AG09319 (cell line): ENCODE measurements at places on chromosomes 11 and 22.

GRCh38 chr11:1879941-1880720, 11.6 kb downstream of the PRR33 start:
- no peak for DNase-seq

DNA sequence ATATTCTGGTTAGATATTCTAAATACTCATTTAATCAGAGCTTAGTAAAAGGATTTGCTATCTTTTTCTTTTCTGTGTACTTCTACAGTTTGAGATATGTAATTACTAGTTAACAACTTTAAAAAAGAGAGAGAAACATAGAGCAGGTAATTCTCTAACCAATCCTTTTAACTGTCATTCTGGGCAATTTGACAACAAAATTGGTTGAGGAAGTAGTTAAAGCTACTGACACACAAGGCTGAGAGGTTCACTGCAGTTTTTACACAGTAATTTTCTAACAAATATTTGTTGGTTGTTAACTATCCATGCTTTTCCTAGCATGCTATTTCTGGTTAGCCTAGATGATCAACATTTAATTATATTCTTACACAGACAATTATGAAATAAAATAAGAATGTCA, 3.6 kb downstream of the SOX6 start:
- DNase-seq, result no peak

DNA sequence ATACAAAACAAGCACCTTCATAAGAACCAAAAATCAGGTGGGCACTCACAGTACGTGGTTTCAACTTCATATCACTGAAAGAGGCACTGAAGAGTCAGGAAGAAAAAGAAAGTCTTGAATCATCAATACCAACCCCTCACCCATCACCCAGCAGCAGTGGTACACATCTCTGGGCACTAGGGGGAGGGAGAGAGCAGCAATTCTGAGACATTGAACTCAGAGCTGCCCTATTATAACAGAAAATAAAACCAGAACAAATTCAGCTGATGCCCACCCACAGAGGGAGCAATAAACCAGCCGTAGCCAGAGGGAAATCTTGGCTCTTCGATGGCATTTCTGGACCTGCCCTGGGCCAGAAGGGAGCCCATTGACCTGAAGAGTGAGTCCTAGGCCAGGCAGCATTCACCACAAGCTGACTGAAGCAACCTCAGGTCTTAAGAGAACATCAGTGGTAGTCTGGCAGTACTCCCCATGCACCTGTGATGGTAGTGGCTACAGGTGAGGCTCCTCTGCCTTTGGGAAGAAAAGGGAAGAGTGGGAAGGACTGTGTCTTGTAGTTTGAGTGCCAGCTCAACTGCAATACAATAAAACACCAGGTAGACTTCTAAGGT, 42.2 kb upstream of the FAM181B start:
- peak; percentile 10 for DNase-seq

DNA sequence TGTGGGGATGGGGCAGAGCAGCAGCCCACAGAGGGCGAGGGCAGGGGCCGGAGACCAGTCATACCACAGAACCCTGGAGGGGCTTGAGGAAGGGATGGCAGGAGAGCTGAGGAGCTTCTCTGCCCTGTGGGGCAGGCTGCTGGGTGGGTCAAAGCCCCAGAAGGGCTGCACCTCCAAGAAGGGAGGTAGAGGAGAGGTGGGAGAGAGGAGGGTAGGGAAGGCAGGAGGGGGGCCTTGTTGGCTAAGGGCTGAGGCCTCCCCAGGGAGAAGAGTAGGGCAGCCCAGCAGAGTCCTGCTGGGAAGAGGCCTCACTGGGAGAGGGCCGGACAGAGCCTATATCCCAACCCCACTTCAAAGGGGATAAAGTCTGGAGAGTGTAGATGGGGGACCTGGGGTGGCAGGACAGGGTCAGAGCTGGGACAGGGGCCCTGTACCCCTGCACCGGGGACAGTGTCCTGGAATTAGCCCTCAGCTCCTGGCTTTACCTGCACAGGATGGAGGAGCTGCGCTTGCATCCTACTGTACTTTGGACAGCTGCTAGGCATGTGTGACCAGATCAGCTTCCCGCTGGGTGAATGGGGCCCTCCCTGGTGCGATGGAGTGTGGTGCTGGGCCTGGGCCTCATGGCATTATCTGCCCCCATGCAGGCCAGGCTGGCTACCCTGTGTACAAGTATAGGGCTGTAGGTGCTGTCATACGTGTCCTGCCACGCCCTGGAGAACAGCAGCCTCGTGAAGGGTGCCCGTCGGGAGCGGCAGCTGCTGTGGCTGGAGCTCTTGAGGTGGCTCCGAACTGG, 7.3 kb downstream of the DGCR6L start:
- DNase-seq, result no peak

GRCh38 chr22:45534339-45535192, 31.9 kb downstream of the FBLN1 start:
- no peak for DNase-seq

GRCh38 chr11:65557280-65558001, 718 bp downstream of the LTBP3 start:
- no peak for DNase-seq

DNA sequence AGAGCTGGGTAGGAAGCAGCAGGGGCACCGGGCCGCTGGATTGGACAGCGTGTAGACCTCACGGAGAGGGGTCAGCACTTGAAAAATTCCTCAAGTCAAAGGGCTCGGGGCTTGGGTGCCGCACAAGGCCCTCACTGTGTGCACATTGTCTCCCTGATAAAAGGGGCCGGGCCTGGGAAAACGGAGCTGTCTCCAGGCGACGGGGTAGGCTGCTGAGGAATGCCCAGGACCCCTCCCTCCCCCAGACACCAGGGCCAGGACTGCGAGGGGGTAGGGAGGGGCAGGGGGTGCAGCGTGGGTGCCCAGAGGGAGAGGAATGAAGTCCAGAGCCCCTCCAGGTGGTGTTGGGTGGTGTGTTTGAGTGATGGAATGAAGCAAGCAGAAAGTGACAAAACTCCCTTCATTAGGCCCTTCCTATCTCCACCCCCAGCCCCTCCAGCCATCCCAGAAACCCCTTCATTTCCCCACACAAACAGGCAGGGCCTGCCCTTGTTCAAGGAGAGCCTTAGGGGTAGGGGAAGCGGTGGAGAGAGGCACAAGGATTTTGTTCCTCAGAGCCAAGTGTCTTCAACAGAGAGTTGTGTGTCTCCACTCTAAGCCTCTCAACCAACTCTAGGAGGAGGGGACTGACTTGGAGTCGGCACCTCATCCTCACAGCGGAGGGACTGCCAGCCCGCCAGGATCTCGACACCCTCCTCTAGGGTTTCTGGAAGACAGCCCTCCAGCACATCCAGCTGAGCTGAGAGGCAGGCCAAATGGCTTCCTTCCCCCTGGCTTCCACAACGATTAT, 63.9 kb downstream of the SYN3 start:
- DNase-seq, result no peak
